ENCODE measurements at places on chromosomes 2 and 18.

DNA sequence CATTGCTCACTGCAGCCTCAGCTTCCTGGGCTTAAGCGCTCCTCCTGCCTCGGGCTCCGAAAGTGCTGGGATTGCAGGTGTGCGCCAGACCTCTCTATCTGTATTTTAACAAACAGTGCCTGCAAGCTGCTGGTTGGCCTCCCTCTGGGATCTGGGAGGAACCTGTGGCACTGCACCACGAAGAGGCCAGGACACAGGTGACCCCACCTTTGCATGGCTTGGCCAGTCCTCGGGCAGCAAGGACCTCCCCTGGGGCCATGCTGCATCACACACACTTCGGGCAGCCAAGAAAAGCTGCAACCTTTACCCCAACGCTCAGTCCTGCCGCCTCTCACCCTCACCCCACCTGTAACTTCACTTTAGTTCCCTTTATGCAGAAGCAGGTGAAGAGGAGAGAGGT lies 70.0 kb downstream of the PXDN start:
- no peak for DNase-seq

DNA sequence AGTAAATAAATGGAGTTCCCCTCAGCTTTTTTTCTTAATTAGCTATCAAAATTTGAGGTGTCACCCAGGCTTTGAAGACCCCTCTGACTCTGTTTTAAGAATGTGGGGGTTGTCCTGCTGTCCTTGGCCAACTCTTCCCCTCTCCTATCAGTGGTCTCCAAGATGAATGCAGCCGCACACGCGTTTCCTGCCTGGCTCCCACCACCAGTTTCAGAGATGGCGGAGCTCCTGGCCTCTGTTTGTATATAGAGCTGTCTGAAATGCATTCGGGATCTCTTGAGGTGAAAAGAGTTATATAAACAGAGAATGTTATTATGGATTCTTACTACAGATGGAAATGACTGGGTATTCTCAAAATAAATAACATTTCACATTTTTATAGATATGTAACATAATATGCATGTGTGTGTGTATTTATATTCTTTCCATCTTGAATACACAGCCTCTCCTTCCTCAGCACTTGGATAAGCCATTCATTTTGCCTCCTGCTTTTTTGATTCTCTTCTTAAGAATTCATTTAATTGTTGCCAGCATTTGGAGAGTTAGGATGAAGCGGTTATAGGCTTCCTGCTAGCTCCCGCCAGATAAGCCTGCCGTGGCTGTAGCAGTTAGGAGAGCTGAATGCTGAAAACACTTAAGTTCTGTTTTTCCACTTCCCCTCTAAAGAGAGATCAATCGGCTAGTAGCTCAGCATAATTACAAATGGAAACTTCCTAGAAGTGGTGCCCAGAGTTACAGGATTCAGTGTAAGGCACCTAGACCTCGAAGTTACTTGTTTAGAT lies 659.3 kb upstream of the FANCL start:
- no peak for DNase-seq

DNA sequence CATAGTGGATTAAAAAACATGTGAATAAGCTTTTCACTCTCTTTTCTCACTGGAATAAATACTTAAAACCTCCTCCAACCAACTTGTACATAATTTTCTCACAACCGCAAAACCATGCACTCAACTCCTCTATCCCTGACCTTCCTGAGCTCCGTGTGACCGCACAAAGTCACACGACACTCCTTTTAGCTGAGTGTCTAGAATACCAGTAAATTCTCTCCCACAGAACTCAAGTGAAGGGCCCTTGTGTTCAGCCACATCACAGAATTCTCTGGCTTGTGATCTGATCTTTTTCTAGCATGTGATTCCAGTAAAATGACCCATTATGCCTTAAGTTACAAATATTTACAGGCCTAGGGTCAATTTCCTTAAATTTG lies 91.2 kb upstream of the ARL4C start:
- DNase-seq: no peak

GRCh38 chr18:78993014-78993926 lies 13.7 kb downstream of the SALL3 start:
- DNase-seq: no peak

DNA sequence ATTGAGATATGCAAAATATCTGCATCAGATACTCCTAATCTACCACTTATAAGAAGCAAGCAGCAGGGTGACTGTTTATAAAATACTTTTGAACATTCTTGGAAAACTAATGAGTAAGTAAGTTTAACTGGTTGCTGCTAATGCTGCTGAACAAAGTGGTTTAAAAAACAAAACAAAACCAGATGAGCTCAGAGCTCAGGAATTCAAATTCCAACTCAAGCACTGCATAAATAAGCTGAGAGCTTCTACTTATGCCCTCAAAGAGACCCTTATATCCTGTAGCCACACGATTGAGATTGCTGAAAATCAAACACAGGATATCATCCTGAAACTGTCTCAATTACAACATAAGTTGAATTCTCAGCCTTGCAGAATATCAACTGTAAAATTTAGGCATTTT lies 62.3 kb upstream of the NYAP2 start:
- no peak for DNase-seq

DNA sequence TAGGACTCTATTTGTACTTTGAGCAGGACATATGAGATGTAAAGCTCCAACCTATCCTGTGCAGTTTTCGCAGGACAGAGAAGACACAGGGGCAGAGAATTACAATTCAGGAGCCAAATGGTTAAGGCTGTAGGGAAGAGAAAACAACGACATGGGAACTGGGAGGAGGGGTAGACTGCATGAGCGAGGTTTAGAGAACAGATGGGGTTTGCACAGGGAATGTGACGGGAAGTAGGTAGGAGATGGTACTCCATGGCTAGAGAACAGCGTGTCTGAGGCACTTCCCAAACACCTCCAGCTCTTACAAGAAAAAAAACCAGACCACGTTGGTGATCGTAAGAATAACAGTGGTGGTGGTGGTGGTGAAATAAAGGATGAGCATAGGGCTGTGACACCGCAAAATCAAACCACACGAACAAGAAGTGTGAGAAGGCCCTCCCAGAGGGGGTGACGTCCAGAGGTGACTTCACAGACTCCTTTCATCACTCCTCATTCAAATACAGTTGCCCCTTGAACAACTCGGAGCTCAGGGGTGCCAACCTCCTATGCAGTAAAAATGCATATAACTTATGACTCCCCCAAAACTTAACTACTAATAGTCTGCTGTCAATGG lies 92.7 kb downstream of the FARSB start:
- DNase-seq: no peak

- DNase-seq: no peak
Observed at GRCh38 chr2:24577481-24577880, 86.4 kb downstream of the NCOA1 start.

GRCh38 chr2:197107291-197108269 lies 181.1 kb upstream of the PGAP1 start:
- DNase-seq: no peak

GRCh38 chr2:227386630-227387029 lies 1.1 kb downstream of the SCYGR1 start:
- no peak for DNase-seq

DNA sequence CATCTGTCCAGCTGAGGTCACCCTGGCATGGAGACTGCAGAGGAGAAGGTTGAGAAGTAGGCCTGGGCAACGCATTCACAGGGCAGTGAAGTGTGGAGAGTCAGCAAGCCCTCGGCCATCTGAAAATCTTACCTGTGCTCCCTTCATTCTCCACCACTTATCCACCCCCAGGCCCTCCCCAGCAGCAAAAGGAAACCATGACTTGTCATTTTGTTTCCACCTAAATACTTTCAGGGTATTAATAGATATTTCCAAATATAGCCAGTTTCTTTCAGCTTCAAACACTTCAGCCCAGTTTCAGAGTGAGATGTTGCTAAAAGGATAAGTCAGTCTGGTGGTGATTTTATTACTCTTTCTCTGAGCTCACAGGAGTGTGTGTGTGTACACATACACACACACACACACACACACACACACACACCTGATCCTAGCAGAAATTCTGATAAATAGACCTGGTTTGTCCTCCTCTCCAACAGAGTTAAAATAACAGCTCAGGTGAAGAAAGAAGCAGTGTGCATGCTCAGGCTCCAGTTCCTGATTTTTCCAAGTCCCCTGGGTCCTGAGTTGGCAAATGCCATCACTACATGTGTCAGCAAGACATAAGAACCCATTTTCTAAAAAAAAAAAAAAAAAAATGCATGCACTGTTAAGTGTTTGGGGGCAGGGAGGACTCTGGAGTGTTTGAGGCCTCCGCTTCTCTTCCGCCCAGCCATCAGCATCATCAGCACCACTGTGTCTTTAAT lies 82.8 kb downstream of the LOXHD1 start:
- DNase-seq: no peak

DNA sequence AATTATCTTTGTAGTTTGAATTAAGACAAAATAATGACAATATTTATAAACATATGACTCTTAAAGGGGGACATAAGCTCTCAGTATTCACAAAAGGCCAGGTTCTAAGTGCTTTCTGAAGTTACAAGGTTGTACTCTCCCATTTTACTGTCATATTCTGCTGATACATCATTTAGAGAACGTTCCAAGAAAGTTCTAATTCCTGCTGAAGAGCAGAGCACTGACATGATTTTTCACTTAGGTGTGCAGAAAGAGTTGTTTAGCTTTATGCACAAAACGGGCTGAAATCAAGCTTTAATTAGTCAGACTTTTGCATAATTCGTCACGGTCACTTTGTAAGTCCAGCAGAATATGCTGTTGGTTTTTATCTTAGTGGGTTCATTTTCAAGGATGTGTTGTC lies 37.3 kb downstream of the ADAM23 start:
- no peak for DNase-seq

DNA sequence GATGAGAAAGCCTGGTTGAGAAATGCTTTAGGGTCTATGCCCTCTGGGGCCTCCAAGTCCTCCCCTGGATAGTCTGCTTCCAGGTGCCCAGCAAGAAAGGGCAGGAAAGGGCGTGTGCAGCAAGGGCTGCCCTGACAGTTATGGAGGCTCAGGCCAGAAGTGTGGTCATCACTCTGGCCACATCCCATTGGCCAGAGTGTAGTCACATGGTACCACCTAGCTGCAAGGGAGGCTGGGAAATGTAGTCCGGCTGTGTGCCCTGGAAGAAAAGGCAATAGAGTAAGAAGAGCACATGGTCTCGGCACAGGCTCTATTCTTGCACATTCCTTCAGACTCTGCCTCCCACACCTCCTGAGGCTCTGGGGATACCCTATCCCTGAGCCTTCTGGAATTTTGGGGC lies 35.7 kb downstream of the ODC1 start:
- no peak for DNase-seq

DNA sequence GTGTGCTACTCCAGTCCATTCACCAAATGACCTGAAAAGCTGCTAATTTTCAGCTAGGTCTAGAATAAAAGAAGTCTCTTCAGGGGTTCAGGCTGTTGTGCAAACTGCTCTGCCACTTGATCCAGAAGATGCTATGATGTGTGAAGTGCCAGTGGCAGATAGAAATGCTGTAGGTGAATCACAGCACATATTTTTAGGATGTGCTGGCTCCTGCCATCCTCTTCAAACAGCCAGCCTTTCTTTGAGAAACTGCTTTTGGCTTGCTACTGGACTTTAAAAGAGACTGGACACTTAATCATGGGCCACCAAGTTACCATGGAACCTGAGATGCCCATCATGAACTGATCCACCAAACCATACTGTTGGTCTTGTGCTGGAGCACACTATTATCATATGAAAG lies 322.1 kb downstream of the EN1 start:
- no peak for DNase-seq

Data from stimulated activated naive CD4-positive, alpha-beta T cell treated with Interleukin-2 at 50 U/mL for 16 hours (primary cell).